Frontal cortex (tissue), 4 donors: ENCODE measurements at places on chromosomes 7 and 10.
A peak's percentile ranks its signal among the peaks of the same experiment; 100 is the strongest.

GRCh38 chr7:96084881-96085553 is 236.9 kb downstream of the SLC25A13 start:
- DNase-seq = no peak

GRCh38 chr7:132065989-132066603 is 509.7 kb upstream of the PODXL start:
- no peak for DNase-seq

DNA sequence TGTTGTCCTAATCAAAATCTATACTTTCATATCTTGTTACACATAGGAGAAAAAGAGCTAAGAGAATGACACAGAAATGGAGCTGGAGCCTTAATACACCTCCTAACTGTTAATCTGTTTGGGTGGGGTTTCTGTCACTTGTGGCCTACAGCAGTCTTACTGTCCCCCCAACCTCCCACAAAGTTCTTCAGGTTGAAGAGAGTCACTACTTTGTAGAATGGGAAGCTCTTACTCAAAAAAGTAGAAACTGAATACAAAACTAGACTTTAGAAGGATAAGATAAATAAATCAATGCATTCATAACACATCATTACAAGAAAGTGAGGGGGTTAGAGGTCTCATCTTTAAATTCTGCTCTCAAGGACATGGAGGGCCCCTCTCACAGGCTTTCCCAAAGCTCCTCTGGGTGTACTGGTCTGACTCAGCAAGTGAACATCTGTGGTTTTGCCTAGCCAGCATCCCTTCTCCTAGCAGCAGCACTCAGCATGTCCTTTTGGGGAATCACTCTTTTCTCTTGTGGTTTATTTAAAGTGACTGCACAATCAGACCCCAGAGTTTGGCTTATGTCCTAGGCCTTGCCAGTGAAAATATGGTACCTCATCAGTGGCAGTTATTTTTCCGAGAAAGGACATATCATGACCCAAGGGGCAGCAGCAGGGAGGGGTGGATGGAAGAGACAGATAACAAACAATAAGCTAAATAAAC is 2.0 kb upstream of the BLVRA start:
- DNase-seq = no peak

DNA sequence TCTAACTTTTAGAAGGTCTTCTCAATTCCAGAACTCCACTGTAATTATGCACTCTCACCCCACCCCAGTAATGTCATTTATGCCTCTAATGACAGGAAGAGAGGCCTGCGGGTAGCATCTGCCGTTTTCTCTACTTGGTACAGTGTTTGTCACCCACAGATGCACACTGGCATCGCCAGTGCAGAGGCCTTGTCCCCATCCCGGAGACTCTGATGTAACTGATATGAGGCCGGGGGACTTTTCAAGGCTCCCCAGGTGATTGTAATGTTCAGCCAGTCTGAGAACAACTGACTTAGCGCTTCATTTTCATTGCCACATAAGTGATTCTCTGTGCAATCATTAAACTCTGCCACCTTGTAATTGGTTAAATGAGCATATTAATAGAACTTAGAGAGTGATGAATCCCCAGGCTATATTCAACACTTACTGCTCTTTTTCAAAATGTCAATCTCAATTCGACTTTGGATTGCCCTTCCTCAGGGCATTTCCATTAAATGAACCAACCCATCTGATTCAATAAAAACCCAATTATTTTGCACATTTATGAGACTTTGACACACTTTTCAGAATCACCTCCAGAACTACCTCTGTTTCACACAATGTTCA is 113.2 kb downstream of the HERPUD2 start:
- DNase-seq = no peak

DNA sequence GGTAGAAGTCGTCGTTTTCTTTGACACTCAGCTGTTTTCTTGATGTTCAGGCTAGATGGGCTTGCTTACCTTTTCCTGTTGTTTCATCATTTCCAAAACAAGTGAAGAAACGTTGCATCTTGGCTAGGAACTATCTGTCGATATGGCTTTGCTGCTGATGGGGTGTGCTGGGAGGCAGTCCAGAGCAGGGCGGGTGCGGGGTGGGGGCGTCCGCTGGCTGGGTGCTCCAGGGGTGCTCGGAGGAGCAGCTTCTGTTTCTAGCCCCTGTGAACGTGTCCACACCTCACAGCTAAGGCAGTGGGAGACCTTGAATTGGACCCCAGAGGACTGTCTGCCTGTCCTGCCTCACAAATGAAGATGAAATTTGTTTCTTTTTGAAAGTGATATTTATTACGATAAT is 7.6 kb upstream of the SUN1 start:
- DNase-seq = no peak

- DNase-seq = no peak
Measured at GRCh38 chr10:118669835-118670234, 74.4 kb upstream of the PRLHR start.

- DNase-seq = no peak
Measured at GRCh38 chr10:45466784-45467183, 92.8 kb downstream of the ALOX5 start.

GRCh38 chr7:66894463-66895080 is 26.5 kb upstream of the TMEM248 start:
- DNase-seq = no peak

DNA sequence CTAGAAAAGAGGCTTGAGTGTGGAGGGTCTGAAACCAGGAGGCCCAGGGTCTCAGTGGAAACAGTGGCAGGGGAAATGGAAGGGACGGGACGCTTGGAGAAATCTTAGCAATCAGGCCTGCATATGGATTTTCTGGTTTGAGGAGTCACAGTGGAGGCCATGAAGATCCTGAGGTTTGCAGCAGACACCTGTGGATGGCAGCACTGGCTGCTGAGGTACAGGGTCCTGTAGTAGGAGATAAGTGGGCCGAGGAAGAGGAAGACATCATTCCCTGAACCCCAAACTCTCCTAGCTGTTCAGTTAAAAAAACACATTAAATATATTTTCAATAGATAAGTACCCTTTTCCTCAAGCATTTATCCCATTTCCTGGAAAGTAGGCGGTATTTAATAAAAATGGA is 208.8 kb upstream of the IGFBP3 start:
- DNase-seq = no peak

DNA sequence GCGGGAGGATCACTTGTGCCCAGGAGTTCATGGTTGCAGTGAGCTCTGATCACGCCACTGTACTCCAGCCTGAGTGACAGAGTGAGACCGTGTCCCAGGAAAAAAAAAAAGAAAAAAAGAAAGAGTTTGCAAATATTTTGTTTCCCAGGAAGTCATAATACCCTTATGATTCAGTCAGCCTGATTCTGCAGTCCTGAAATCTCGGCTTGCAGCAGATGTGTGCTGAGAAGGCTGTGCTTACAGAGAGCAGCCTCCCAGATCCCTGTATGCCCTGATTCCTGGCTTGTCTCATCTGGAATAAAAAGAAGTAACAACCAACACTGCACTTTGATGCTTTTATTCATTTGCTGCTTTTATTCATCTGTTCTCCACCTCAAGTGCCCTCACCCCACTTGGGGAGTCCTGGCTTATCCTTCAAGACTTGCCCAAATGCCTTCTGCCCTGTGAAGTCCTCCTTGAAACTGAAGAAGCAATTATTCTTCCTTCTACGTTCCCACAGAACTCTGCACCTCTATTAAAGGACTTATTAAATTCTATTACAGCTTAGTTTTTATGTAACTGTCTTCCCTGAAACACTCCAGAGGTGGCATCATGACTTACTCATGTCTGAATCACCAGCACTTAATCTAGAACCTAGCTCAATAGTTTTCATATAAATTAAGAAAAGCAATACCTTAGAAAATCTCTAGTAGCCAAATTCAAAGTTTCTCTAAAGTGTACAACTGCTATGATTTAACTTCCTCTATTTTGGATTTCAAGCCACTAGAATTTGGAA is 27.7 kb upstream of the BPGM start:
- DNase-seq = no peak

DNA sequence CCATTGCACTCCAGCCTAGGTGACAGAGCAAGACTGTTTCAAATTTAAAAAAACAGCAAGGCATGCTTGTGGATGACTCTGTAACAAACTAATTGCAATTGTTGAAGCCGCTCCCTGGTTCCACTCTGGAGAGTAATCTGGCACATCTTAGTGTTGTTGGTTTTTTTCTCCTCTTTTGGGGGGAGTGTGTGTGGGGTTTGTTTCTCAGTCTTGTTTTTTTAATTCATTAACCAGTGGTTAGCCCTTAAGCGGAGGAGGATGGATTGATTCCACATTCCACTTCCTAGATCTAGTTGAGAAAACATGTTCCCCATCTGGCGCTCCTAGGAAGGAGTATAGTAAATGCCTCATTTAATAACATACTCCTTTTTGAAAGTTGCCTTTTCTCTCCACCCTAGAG is 8.6 kb upstream of the ZNF713 start:
- no peak for DNase-seq

DNA sequence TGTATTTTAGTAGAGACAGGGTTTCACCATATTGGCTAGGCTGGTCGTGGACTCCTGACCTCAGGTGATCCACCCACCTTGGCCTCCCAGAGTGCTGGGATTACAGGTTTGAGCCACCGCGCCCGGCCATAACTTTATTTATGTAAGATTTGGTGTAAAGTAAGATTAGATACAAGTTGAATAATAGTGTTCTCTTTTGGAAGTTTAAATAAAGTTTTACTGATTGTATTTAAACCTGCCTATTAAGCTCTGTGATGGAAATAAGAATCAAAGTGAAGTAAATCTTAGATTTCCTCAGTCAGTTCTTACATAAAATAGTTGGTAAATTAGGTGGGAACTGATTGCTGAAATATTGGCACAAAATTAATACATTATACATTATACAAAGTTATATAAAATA is 86.0 kb downstream of the MKLN1 start:
- DNase-seq = no peak

DNA sequence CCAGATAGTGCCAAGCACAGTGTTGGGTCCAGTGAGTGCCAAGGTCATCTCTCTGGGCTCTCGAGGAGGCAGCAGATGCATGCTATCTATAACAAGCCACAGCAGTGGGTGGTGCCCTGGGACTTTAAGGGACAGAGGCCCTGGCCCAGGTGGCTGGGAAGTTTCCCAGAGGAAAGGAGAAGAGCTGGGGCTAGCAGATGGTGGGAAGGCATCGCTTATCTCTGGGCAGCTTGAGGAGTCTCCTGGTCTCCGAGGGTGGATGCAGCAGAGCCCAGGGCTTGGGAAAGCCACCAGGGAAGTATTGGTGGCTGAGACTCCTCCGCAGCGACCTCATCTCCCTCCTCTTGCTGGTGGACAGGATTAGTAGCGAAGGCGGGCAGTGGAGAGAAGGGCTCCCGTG is 63.4 kb upstream of the LRRC4 start:
- no peak for DNase-seq

DNA sequence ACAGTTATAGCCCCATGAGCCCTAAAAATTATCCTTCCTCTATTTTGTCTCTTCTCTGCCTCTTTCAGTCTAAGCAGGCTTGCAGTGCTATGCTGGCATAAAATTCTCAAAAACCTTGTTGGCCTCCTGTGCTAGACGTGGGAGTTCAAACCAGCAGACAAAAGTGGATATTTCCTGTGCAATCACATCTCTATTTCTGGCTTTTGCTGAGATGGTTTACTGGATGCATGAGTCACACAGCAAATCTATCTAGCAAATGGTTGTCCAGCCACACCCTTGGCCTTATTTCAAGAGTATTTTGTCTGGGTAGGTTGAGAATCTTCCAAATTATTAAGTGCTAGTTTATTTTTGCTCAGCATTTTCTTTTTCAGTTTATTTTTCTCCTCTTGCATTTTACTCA is 370.8 kb downstream of the CDC14C start:
- DNase-seq = peak; percentile 1

GRCh38 chr7:151013733-151014497 is 10.4 kb downstream of the ATG9B start:
- peak; percentile 78 for DNase-seq

- no peak for DNase-seq
Measured at GRCh38 chr10:79184145-79184625, 115.4 kb downstream of the ZMIZ1 start.

DNA sequence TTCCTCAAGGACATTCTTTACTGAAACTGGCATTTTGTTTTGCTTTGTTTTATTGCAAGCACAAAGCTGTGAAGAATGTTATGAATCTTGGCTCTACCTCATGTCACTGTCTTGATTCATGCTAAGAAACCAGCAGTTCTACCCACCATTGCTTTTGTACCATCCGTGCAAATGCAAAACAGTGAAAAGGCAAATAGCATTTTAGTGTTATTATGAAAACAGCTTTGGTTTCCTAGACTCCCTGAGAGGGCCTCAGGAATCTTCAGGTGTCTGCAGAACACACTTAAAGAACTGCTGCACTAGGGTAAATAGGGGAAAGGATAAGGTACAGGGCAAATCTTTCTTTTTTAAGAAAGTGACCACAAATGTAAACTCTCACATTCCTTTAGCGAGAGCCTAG is 318.9 kb downstream of the AHR start:
- no peak for DNase-seq

DNA sequence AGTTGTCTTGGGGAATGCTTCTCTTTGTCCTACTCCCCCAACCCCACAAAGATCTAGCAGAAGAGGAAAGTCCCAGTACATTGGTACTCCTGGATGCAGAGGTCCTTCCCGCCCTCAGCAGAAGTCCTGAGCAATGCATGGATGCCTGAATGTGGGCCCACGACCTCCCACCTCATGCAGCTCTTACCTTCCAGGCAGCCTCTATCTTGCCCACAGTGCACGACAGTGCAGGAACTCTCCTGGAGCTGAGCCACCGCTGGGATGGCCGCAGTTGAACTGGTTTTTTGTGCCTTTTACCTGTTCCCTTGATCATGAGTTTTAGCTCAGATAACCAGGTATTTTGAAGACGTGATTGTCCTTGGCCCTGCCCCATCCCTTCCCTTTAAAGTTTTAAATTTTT is 37.9 kb downstream of the LRRC4 start:
- DNase-seq = no peak

- DNase-seq = no peak
Measured at GRCh38 chr7:133827707-133828623, 299.2 kb upstream of the LRGUK start.

DNA sequence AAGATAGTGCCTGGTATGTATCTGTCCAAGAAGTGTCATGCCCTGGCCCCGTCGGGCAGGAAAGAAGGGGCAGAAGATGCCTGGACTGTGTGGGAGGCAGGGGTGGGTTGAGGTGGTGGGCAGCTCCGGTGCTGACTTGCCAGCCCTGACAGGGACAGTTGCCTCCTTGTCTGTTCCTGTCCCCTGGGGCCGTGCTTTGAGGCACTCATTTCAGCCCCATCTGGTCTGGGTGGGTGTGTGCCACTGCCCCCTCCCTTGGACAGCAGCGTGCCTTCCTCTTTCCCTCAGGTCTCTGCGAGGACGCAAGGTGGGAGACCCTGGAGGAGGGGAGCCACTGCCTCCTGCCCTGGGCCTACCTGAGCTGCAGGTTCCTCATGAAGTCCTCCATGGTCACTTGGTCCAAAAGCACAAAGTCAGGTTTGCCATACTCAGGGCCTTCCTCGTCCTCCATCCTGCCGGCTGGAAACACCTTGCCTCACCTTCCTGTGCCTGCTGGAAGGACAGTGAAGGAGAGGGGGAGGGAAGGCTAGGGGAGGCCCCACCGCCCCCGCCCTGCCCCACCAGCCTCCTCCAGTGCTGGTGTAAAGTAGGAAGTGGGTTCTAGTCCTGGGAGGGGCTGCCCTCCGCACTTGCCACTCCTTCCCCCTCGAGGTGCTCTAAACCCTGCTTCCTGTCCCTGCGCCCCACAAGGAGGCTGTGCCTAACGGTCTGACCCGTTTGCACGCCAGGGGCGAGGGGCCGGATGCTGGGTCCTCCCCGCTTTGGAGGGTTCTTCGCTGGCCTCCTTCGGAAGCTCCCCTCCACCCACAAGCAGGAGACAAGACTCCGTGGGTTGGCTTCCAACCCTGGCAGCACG is at the start of gene MYO1G:
Gene MYO1G, minus strand, starts transcription at position 505 of the 856 bp plus-strand sequence. Its CDS starts 54 bp downstream, at position 451.
- DNase-seq = no peak

GRCh38 chr10:99983280-99983988 is 26.3 kb downstream of the DNMBP start:
- DNase-seq = no peak
